ENCODE measurements at places on chromosomes 1 and 21.
A peak's percentile ranks its signal among the peaks of the same experiment; 100 is the strongest.

DNA sequence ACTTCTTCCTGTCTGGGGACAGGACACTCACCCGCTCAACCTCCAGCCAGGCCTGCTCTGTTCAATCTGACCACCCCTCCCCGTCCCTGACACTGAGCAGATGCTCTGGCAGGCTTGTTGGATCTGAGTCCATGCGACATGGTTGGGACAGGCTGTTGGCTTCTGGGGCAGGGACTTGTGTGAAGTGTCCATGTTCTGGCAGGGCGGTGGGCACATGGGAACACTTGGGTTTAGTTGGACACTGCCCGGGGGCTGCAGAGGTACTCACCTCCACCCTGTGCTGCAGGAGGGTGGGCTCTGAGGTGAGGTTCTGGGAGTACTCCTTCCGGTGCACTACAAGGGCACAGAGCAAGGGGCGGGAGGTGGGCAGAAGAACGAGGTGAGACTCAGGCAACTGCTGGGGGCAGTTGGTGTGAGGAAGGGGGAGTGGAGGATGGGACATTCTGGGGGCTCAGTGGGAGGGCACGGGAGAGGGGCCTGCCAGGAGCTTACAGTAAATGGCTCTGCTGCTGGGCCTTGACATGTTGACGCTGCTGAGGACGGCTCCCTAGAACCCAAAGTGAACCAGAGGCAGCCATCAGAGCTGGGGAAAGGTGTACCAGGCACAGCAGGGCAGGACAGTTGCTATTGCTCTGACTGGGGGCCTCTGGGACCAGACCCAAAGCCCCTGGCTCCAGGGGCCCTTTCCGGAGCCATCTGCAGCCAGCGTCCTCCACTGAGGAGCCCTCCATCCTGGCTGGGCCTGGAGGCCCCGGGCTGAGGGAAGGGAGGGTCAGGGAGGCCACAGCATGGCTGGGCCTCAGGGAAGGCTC is 2.3 kb downstream of the EPS8L3 start:
- peak; percentile 45 for DNase-seq

DNA sequence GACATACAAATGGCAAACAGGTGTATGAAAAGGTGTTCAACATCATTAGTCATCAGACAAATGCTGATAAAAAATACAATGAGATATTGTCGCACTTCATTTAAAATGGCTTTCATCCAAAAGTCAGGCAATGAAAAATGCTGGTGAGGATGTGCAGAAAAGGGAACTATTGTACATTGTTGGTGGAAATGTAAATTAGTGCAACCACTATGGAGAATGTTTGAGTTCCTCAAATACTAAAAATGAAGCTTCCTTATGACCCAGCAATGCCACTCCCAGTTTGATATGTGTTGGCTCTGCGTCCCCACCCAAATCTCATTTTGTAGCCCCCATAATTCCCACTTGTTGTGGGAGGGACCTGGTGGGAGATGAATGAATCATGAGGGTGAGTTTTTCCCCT is 309.7 kb upstream of the ZRANB2 start:
- no peak for DNase-seq

- DNase-seq, result no peak
Observed at GRCh38 chr1:201358596-201358995, 18.9 kb downstream of the TNNT2 start.

GRCh38 chr1:89725011-89725370 is 92.1 kb downstream of the LRRC8C start:
- peak; percentile 23 for DNase-seq

DNA sequence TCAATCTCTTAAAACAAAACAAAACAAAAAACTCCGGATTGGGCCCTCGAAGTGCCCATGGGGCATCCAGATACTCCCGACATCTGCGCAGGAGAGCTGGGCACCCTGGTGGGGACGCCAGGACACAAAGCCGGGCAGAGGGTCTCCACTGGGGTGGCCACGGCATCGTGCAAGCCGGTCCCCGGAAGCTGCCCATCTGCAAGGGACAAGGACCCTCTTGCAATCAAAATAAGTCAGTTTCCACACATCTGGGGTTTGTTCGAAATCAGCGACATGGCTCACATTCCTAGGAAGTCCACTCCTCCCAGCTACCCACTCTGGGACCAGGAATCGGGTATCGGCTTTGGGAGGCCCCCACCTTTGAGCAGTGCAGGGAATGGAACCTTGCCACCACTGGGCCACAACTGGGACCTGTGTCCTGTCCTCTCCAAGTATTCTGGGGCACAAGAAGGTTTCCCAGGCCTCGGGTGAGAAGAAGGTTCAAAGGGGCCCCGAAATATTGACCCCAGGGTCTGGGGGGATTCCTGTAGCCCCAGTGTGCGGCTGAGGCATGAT is 4.6 kb upstream of the PRDM16 start:
- DNase-seq, result no peak

GRCh38 chr1:157092831-157093230 is 6.8 kb downstream of the ETV3L start:
- DNase-seq, result no peak

DNA sequence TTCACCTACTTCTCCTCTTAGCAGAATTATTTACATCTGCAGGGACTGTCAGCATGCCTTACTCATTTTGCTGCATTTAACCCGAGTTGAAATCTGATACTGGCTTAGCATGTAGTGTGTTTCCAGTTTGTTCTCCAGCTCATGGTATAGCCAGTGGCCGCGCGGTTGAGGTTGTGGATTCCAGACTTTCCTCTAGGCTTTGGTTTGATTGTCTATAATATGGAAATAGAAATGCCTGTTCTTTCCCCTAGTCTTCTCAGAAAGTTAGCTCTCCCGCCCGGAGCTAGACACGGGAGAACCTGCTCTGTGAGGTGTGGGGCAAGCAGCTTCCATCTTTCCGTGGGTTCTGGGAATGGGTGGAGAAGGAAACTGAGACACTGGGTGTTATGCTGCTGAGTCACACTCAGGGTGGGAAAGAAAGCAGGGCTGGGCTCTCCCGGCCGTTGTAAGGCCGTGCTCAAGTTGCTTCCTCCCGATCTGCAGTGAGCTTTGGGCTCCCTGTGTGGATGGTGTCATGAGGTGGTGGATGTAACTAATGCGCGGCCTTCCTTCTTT is 206.8 kb upstream of the TMEM51 start:
- peak; percentile 71 for DNase-seq

DNA sequence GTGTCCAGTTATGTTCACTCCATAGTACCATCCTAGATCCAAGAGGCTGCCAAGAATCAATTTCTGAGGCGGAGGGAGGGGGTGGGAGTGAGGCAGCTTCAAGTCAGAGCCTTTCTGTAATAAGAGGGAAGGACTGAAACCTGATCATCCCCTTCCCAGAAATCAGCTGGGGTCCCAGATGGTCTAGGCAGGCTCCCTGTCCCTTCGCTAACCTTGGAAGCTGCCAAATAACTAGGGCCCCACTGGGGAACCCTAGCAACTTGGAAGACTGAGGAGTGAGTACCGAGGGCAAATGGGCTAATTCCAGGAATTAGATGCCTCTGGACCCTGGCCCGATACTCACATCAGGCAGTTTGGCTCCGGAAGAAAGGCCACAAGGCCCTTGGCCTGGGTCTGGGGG is 113.3 kb downstream of the NAV1 start:
- no peak for DNase-seq

DNA sequence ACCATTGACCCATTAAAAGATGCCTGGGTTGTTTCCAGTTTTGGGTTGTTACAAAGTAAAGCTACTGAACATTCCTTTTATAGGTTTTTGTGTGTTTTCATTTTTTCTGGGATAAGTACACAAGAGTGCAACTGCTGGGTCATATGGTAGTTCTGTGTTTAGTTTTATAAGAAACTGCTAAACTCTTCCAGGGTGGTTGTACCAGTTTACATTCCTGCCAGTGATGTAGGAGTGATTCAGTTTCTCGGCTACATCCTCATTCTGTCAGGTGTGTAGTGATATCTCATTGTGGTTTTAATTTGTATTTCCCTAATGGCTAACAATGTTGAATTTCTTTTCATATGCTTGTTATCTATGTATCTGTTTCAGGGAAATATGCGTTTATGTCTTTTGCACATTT is 58.5 kb upstream of the DNAJC6 start:
- no peak for DNase-seq

DNA sequence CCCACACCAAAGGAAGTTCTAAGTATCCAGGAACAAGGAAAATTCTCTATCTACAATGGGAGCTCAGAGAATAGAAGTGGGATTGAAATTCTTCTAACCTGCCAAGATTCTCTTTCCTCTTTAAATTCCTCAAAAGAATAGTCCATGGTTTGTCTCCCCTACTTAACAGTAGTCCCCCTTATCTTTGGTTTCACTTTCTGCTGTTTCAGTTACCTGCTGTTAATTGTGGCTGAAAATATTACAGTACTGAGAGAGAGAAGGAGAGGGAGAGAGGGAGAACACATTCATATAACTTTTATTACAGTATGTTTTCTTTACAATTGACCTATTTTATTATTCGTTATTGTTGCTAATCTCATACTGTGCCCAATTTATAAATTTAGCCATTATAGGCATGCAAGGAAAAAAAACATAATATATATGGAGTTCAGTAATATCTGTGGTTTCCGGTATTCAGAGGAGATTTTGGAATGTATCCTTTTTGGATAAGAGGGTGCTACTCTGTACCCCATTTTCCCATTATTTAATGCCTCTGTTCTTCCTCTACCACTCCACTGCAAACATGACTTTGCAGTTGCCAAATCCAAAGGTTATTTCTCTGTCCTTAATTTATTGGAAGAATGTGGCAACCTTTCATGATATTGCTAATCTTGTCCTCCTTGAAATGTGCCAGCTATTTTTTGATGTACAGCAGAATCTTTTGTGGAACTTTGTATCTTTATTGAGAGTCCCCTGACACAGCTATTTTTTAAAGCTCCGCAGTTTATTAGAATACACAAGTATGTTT is 68.0 kb downstream of the USP25 start:
- no peak for DNase-seq

All from hepatic stellate cell (primary cell).